Frontal cortex (tissue), 4 donors: ENCODE measurements at places on chromosomes 7 and 10. TPM values are rescaled to one million over a fixed set of nuclear protein-coding genes. Genes with fewer than 3 reads are reported as not detected.

Gene TBATA
- total RNA-seq: not detected

Gene RET
- 1.6 TPM for total RNA-seq

Gene SLC18A3
- under 0.01 TPM for total RNA-seq

DNA sequence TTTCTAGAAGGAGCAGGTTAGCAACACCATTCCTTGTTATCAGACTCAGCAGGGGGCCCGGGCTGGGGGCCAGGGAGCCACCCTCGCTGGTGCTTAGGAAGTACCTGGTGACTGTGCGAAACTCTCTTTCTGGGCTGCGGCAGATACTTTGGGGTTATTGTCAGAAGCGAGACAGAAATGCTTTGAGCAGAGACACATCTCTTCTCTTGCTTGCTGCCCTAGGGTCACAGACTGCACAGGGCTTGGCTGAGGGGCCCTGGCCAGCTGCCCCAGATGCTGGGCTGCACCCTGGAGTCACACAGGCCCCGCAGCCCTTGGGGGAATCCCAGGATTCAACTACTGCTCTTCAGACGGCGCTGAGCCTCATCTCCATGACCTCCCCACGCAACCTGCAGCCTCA, 91.9 kb downstream of the WDFY4 start:
- DNase-seq: no peak

GRCh38 chr7:42662862-42663261, 249.0 kb downstream of the C7orf25 start:
- DNase-seq: no peak

- DNase-seq: no peak
These were observed 111.6 kb downstream of the HTR5A start for GRCh38 chr7:155181768-155182167.

- DNase-seq: no peak
These were observed 2.2 kb downstream of the PLPP4 start for GRCh38 chr10:120459185-120459584.

DNA sequence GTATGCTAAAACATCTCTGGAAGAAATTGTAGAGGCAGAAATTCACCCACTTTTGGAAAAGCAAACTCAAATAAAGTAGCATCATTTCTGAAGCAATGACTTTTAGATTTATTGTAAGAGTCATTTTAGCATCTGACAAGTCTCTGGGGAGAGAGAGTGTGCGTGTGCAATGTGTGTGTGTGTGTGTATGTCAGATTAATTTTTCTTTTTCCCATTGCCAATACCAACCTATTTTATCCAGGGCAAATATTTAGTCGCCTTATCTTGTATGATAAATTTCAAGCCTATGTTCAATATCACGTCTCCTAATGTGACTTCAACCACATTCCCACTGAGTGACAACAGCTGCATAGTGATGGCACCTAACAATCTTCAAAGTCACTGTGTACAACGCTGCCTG, 101.7 kb downstream of the NEBL start:
- DNase-seq: no peak

DNA sequence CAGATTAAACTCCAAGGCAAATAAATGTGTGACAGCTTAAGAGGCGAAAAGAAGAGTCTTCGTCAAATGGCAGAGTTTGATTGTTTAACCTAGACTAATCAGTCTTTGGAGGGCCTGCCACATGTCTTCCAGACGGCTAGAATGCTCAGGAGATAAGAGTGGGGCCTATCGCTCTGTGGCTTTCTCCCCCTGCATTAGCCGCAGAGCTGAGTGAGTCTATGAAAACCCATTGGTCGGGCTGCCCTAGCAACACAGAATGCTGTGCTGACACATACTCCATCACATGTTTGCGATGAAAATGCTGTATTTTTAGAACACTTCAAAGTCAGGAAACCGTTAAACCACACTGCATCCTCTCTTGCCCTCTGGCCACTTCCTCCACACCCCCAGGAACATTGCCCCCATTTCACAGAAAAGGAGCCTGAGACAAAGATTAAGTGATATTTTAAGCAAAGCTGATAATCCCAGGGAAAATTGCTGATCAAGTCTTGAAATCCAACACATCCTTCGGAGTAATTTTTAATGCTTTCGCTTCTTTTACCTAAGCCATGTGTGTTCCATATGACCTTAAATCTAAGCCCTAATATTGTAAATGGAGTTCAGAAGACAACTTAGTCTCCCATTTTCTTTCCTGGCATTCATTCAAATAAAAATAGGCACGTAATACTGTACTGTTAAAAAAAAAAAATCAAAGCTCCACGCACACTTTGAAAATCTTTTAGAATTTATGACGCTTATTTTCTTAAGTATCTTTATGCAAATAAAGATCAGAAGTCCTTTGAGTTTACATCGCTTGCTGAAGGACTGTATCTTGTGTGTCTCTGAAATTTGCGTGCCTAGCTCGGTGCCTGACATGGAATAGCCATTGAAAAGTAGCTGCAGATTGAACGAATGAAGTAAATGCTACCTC, 161.2 kb downstream of the CELF2 start:
- DNase-seq: no peak

DNA sequence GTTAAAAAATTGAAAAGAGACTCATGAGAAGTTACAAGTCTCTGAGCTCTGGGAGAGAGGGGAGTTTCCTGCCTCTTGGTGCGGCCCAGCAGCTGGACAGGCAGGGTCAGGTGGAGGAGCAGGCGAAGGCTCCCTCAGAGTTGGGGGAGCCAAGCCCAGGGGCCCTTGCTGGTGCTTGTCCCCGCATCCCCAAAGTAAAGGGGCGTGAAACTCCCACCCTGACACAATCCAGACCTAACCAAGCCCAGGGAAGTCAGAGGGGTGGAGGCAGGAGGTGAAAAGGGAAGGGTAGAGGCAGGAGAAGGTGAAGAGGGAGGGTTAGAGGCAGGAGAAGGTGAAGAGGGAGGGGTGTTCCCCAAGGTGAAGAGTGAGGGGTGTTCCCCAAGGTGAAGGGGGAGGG, 322.8 kb downstream of the GLRX3 start:
- DNase-seq: no peak

GRCh38 chr10:23868121-23868520, 340.8 kb upstream of the KIAA1217 start:
- no peak for DNase-seq

DNA sequence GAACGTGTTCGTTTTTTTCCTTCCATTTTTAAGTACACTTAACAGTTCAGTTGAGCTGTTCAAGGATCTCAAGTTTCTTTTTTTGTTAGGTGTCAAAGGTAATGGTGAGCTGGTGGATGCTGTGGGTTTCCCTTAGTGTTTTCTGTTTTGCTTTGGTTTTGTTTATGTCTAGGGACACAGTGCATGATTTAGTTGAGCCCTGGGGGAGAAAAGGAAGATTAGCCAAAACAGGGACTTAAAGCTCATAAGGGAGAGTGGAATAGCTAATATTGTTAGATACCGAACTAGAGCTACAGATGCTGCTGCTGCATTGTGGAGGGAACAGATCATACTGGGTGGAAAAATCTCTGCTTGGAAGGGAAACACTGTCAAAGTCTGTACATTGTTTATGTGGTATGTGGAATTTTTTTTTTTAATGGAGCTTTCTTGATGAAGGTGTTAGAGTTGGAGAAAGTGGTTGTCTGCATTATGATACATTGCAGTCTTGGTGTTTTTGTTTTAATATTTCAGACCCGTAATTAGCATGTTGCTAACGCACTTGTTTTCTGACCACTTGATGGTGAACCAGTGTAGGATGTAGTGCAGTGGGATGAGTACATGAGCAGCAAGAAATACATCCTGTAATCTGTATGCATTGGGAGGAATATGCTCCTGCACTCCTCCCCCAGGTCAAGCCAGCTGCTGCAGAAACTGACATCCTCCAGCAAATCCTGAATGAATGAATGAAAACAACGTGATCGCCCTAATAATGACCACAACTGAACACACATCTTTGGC, 2.1 kb downstream of the GLCCI1 start:
- DNase-seq: no peak

GRCh38 chr10:132858121-132859081, 72.5 kb upstream of the NKX6-2 start:
- no peak for DNase-seq

DNA sequence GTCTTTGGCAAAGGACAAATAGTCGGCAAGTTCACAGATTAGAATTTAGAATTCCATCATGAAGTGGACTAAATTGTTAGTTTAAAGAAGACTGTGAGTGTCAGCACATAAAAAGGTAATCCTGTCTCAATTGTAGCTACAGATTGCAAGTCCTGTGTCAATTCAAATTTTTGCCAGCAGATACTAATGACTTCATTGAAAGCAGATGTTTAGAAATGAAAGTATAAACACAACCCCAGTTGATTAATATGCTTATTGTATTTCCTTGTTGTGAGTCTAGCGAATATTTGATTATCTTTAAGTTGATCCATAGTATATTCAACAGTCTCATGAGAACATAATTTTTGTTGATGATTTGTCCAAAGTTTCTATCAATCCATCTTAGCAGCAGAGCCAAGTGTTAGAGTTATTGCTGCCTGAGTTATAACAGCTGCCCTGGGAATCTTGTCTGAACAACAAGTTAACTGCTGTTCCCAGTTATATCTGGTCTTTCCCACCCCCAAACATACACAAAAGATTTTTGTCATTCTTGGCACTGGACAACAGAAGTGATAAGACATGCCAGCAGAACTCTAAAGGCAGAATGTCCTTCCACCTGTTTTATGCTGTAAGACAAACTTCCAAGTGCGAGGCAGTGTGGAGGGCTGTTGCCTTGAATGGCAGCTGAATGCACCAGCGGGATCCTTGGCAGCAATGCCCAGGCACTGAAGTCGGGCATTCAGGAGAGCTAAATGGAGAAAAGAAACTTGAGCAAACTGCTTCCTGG, 21.3 kb upstream of the HERPUD2 start:
- no peak for DNase-seq

- no peak for DNase-seq
These were observed 60.4 kb downstream of the EVX1 start for GRCh38 chr7:27303026-27303425.
